Keratinocyte (primary cell): ENCODE measurements at places on chromosomes 16 and 17. TPM values are rescaled to one million over a fixed set of nuclear protein-coding genes. Genes with fewer than 3 reads are reported as not detected.

DNA sequence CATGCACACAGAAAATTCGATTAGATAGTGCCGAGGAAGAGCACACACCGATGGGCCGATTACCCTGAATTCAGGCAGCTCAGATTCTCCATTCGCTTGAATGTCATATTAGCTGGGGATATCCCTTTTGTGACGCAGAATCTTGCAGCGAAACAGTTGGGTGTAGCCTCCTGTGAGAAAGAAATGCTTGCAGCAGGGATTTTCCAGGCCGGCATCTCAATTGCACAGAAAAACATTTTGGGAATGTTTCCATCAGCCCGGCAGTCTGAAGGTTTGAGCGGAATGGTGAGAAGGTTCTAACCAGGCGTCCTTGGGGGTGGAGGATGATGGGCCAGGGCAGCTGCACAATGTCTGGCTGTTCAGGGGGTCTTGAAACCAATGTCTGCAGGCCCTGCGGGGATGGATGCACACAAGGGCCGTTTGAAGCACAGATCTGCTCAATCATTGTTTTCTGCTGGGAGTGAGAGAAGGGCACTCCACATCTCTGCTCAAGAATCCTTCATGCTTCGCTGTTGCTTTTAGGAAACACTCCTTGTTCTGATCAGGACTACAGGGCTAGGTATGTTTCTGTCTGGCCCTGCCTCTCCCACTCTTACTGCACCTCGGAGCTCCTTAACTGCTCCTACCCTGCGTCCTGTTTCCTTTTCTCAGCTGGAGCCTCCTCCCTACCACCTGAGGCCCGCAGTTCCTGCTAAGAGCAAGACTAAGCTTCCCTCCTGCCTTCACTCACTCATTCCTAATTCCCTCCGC, 94.6 kb downstream of the CMIP start:
- peaks cover 16% of the 10 kb centered on the region for H3K4me1 ChIP-seq
- DNase-seq, result no peak
- H3K36me3 ChIP-seq, result peaks cover 16% of the 10 kb centered on the region
- no peak overlapping the region for H3K4me3 ChIP-seq
- peak overlapping the region; percentile 68 for H3K27ac ChIP-seq

SOX8 gene
- polyA plus RNA-seq, result 0.03 to 0.09 TPM in 2 of 3 replicates, not detected in the other

GRCh38 chr17:72517413-72518158, 396.8 kb downstream of the SOX9 start:
- no peak overlapping the region for H3K27ac ChIP-seq
- H3K27me3 ChIP-seq, result no peaks in the 10 kb centered on the region
- no peak overlapping the region for H3K4me3 ChIP-seq
- H3K36me3 ChIP-seq, result no peaks in the 10 kb centered on the region
- H3K4me1 ChIP-seq, result peaks cover 18% of the 10 kb centered on the region

DNA sequence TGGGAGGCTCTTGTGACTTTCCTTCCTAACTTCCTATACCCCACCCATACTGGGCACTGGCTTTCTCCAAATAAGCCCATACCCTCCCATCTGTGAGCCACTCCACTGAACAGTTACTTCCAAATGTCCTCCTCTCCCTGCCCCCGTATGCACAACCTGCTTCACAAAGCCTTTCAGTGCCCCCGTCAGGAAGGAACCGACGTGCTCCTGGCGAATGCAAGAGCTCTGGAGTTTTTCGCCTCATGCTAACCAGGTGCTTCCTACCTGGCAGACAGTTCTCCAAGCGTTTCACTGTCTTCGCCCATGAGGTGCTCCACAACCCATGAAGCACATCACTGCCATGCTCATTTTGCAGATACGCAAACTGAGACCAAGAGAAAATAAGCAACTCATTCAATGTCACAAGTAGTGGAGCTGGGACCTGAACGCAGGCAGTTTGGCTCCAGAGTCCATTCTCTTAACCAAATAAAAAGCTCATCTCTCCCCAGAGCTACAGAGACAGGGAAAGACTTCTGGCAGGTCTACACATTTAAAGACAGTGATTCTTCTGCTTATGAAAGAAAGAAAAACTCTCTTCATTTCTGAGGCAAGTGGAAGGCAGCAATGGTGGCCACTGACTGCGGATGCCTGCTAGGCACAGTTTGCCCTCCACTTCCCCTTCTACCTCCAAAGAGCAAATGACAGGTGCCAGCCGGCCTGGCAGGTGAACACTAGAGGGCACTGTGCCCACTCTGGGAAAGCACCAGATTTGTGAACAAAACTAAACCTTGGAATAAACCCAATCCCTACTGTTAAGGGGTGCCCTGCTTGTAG, 23.8 kb downstream of the SPHK1 start:
- DNase-seq, result no peak
- H3K27me3 ChIP-seq, result no peaks in the 10 kb centered on the region
- H3K27ac ChIP-seq, result no peak overlapping the region
- H3K4me1 ChIP-seq, result no peaks in the 10 kb centered on the region

DNA sequence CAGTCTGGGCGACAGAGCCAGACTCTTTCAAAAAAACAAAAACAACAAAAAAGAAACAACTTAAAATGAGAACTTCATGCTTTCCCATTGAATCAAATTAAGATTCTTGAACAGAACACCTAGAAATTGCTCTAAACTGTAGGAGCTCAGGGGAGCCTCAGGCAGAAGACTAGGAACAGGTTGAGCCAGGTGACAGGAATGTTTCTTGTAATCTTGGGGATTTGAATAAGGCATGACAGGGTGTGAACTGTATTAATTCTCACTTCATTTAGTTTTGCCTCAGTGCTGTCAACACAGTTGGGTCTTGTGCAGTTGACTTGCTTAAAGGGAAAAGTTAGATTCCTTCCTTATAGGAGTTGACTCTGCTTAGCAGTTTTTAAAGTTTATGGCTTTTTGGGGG, 27.8 kb downstream of the SOCS7 start:
- no peak for DNase-seq
- H3K4me1 ChIP-seq, result no peaks in the 10 kb centered on the region
- no peaks in the 10 kb centered on the region for H3K27me3 ChIP-seq
- peaks cover 7% of the 10 kb centered on the region for H3K36me3 ChIP-seq
